GM23248 (cell line): ENCODE measurements at places on chromosomes 16 and 17. TPM values are rescaled to one million over a fixed set of nuclear protein-coding genes. Genes with fewer than 3 reads are reported as not detected.
A peak's percentile ranks its signal among the peaks of the same experiment; 100 is the strongest.

The APOBR gene
- not detected in 2 replicates for total RNA-seq

The ANKFN1 gene
- total RNA-seq = 0.54 and 0.76 TPM in 2 replicates

The HOXB4 gene
- total RNA-seq = 2.2 and 3.3 TPM in 2 replicates

- DNase-seq = no peak
- no peaks in the 10 kb centered on the region for H3K27me3 ChIP-seq
- H3K4me1 ChIP-seq = no peaks in the 10 kb centered on the region
- no peak overlapping the region for H3K27ac ChIP-seq
- H3K4me3 ChIP-seq = no peak overlapping the region
- no peaks in the 10 kb centered on the region; the same call in 1 of the 2 replicates for H3K36me3 ChIP-seq
Measured at GRCh38 chr17:64040206-64040605, 19.8 kb upstream of the ICAM2 start.

DNA sequence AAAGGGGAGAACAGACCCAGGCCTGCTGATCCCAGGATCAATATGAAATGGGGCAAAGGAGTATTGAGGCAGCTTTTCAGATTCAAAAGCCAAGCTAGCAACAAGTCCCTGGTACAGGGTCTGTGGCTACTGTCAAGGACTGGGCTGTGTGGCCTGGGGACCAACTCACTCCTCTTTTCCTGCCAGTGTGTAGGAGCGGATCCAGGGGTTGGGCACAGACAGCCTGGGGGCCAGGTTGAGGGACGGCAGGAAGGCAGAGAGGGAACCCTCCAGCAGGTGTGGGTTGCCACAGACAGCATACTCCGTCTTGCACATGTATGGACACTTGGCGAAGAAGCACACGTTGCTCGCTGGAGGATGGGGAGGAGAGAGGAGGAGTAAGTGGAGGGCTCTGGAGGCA is 29.6 kb downstream of the PRKAR1A start:
- H3K4me3 ChIP-seq = no peak overlapping the region
- H3K4me1 ChIP-seq = no peaks in the 10 kb centered on the region
- H3K27me3 ChIP-seq = no peaks in the 10 kb centered on the region
- H3K36me3 ChIP-seq = peaks cover 9% of the 10 kb centered on the region; the same call in 1 of the 2 replicates

- DNase-seq = peak; percentile 89
- H3K4me1 ChIP-seq = peaks cover 49% of the 10 kb centered on the region
- H3K27me3 ChIP-seq = no peaks in the 10 kb centered on the region
- no peaks in the 10 kb centered on the region for H3K36me3 ChIP-seq
- peak overlapping the region; percentile 65 for H3K27ac ChIP-seq
Measured at GRCh38 chr17:68576811-68577496, 24.2 kb downstream of the FAM20A start.

DNA sequence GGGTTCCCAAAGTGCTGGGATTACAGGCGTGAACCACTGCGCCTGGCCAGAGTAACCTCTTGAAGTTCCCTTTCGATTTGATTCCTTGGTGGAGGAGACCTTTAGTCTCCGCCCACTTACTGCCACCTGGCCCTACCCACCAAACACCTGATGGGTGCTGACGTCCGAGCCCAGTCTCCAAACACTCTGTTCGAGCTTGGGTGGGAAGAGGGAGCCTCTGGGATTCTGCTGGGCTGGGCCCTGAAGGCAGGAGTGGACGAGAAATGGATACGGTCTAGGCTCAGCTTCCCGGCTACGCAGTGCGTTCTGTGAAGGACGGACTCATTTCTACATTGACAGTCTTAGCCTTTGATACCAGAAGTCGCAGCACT is 870 bp upstream of the ITGA3 start:
- no peaks in the 10 kb centered on the region for H3K36me3 ChIP-seq
- H3K4me3 ChIP-seq = peak overlapping the region; percentile 83

GRCh38 chr16:50293994-50294855 is 27.9 kb downstream of the ADCY7 start:
- H3K4me3 ChIP-seq = no peak overlapping the region
- no peaks in the 10 kb centered on the region for H3K27me3 ChIP-seq
- H3K4me1 ChIP-seq = no peaks in the 10 kb centered on the region
- H3K36me3 ChIP-seq = peaks cover under 1% of the 10 kb centered on the region; the same call in 1 of the 2 replicates
- H3K27ac ChIP-seq = no peak overlapping the region

GRCh38 chr17:55237268-55237667 is 27.5 kb upstream of the HLF start:
- DNase-seq = peak; percentile 26
- peak overlapping the region; percentile 78; the same call in 1 of the 2 replicates for H3K4me3 ChIP-seq
- peaks cover 13% of the 10 kb centered on the region; the same call in 1 of the 2 replicates for H3K27me3 ChIP-seq
- H3K4me1 ChIP-seq = peaks cover 15% of the 10 kb centered on the region; the same call in 1 of the 2 replicates
- H3K36me3 ChIP-seq = no peaks in the 10 kb centered on the region

DNA sequence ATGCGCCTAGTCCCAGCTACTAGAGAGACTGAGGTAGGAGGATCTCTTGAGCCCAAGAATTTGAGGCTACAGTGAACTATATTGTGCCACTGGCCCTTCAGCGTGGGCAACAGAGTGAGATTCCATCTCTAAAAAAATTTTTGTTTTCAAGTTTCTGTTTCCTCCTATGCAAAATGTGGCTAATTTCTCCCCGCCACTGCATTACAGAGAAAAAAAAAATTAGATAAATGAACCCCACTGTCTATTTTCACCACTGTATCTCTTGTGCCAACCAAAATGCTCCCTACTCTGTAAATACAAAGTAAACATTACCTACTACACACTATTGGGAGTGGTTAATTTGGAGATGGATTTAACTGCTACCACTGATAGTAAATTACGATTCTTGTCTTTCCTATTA is 2.0 kb downstream of the MARF1 start:
- DNase-seq = no peak
- H3K27me3 ChIP-seq = no peaks in the 10 kb centered on the region
- H3K36me3 ChIP-seq = peaks cover 18% of the 10 kb centered on the region
- peak overlapping the region; percentile 94; the same call in 1 of the 2 replicates for H3K4me3 ChIP-seq
- peaks cover 27% of the 10 kb centered on the region for H3K4me1 ChIP-seq
